Chondrocyte (in vitro differentiated cells): ENCODE measurements at places on chromosomes 6 and 20. TPM values are rescaled to one million over a fixed set of nuclear protein-coding genes. Genes with fewer than 3 reads are reported as not detected.

CNKSR3 gene
- total RNA-seq = 11.5 to 14.2 TPM (median 12.8 TPM) in 3 replicates

FKBP1C gene
- 0.44 to 0.82 TPM (median 0.75 TPM) in 3 replicates for total RNA-seq

SLC17A3 gene
- not detected in 3 replicates for total RNA-seq

CLVS2 gene
- total RNA-seq = not detected in 3 replicates

HAO1 gene
- total RNA-seq = not detected in 3 replicates

CCM2L gene
- not detected in 3 replicates for total RNA-seq

ZNF391 gene
- 4.1 to 5.0 TPM (median 4.5 TPM) in 3 replicates for total RNA-seq

FOXS1 gene
- total RNA-seq = 54.1 to 192 TPM (median 185 TPM) in 3 replicates

MUC22 gene
- total RNA-seq = not detected in 3 replicates

NKX2-2 gene
- total RNA-seq = not detected in 3 replicates

MYB gene
- total RNA-seq = 0.13 to 0.51 TPM (median 0.20 TPM) in 3 replicates

DNA sequence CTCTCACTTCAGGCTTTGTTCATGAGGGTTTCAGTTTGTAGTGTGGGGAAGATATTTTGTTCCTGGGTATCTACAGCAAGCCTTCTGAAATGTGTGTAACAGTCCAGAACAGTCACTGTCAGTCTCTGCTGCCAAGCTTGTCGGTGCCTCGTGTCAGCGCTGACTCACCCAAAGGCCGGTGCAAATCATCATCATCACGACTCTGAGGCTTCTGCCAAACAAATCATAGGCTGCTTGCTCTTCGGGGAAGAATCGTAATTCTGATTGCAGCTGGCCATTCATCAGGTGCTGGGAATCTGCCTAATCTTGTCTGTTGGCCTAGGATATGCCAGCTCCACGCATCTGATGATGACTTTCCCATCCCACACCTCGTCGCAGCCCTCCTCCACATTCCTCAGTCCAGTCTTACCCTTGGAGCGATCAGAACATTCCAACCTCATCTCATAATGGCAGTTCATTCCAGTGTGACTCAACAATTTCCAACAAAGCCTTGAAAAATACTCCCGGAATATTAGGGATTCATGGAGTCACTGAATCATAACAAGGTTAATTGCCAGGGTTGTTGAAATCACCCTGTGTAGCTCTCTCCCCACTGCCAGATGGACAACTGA, 40.9 kb downstream of the ALDH8A1 start:
- H3K4me1 ChIP-seq = peaks cover 43% of the 10 kb centered on the region
- no peak for DNase-seq
- H3K4me3 ChIP-seq = peak overlapping the region; percentile 62
- H3K27ac ChIP-seq = peak overlapping the region; percentile 98
- no peaks in the 10 kb centered on the region for H3K27me3 ChIP-seq
- H3K36me3 ChIP-seq = no peaks in the 10 kb centered on the region

DNA sequence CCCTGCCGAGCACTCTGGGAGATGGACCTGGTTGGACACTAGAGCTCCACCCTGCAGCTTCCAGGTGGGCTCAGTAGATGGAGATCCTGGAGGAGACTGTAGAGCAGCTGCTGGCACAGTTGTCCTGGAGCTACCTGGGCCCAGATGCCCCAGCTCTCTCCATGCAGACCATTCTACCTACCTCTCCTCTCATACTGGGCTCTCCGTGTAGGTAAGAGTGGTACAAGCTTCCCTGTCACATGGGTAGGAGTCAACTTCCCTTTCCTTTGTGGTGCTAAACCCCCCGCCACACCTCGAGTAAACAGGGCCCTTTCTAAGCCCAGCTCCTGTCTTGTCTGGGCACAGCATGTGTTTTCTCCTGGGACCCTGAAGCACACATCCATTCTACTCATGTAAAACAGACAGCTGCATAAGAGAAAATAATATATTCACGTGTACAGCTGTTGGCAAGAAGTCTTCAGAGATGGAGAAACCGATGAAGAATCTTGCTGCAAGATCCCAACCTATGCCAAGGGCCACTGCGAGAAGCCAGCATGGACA, 108.1 kb upstream of the DUSP22 start:
- no peaks in the 10 kb centered on the region for H3K4me1 ChIP-seq
- H3K4me3 ChIP-seq = no peak overlapping the region
- peaks cover 4% of the 10 kb centered on the region for H3K27me3 ChIP-seq

- H3K4me1 ChIP-seq = no peaks in the 10 kb centered on the region
- no peak for DNase-seq
- peaks cover 1% of the 10 kb centered on the region for H3K36me3 ChIP-seq
- H3K27me3 ChIP-seq = no peaks in the 10 kb centered on the region
- H3K27ac ChIP-seq = no peak overlapping the region
- H3K4me3 ChIP-seq = no peak overlapping the region
Observed at GRCh38 chr6:161817881-161818280, 544.0 kb upstream of the AGPAT4 start.

GRCh38 chr6:130778946-130779657, 48.1 kb upstream of the SMLR1 start:
- peak overlapping the region; percentile 50 for H3K27ac ChIP-seq
- peaks cover 34% of the 10 kb centered on the region for H3K4me1 ChIP-seq

- H3K27ac ChIP-seq = no peak overlapping the region
- no peak overlapping the region for H3K4me3 ChIP-seq
- peaks cover 1% of the 10 kb centered on the region for H3K27me3 ChIP-seq
- H3K36me3 ChIP-seq = peaks cover 4% of the 10 kb centered on the region
- DNase-seq = no peak
Observed at GRCh38 chr6:118391086-118391485, 157.0 kb upstream of the PLN start.

DNA sequence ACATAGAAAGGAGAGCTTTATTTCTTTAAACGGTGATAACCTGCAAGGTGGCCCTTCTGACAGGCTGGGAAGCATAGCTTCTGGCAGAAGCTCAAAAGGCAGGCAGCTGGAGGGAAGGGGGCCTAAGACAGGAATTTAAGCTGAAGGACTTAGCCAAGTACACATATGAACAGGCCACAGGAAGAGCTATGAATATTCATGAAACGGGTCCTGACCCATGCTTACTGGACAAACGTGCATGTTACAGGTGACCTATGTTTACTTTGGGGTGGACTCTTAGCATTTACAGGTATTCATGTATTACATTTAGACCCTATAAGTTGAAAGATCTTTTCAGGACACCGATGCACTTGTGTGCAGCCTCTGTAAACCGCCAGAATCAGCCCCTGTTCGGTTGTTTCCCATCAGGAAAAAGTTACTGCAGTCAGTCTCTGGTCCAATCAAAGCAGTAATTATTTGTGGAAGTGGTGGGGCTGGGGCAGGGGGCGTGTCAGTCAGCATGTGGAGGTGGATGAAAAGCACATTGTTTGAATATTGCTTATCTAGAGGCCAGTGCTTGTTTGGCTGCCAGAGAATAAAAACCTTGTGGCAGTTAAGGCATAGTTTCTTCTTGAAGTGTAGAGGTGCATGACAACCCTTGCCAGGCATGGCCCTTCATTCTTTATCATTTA, 2.9 kb upstream of the GZF1 start:
- H3K4me1 ChIP-seq = peaks cover 35% of the 10 kb centered on the region
- peaks cover 2% of the 10 kb centered on the region for H3K36me3 ChIP-seq
- no peaks in the 10 kb centered on the region for H3K27me3 ChIP-seq
- DNase-seq = no peak
- no peak overlapping the region for H3K4me3 ChIP-seq
- H3K27ac ChIP-seq = no peak overlapping the region

- peaks cover 2% of the 10 kb centered on the region for H3K4me1 ChIP-seq
- no peak for DNase-seq
- no peak overlapping the region for H3K4me3 ChIP-seq
- H3K27me3 ChIP-seq = peaks cover 15% of the 10 kb centered on the region
- no peaks in the 10 kb centered on the region for H3K36me3 ChIP-seq
- H3K27ac ChIP-seq = no peak overlapping the region
Observed at GRCh38 chr6:6179858-6180623, 140.4 kb downstream of the F13A1 start.

- H3K36me3 ChIP-seq = no peaks in the 10 kb centered on the region
- no peak for DNase-seq
- H3K27ac ChIP-seq = no peak overlapping the region
- peaks cover 17% of the 10 kb centered on the region for H3K27me3 ChIP-seq
- no peaks in the 10 kb centered on the region for H3K4me1 ChIP-seq
- H3K4me3 ChIP-seq = no peak overlapping the region
Observed at GRCh38 chr6:47335466-47335865, 25.8 kb upstream of the TNFRSF21 start.

- H3K4me1 ChIP-seq = peaks cover 25% of the 10 kb centered on the region
- no peak overlapping the region for H3K4me3 ChIP-seq
- no peak for DNase-seq
- H3K27me3 ChIP-seq = peaks cover 11% of the 10 kb centered on the region
Observed at GRCh38 chr6:165880686-165881085, 217.6 kb upstream of the PDE10A start.

DNA sequence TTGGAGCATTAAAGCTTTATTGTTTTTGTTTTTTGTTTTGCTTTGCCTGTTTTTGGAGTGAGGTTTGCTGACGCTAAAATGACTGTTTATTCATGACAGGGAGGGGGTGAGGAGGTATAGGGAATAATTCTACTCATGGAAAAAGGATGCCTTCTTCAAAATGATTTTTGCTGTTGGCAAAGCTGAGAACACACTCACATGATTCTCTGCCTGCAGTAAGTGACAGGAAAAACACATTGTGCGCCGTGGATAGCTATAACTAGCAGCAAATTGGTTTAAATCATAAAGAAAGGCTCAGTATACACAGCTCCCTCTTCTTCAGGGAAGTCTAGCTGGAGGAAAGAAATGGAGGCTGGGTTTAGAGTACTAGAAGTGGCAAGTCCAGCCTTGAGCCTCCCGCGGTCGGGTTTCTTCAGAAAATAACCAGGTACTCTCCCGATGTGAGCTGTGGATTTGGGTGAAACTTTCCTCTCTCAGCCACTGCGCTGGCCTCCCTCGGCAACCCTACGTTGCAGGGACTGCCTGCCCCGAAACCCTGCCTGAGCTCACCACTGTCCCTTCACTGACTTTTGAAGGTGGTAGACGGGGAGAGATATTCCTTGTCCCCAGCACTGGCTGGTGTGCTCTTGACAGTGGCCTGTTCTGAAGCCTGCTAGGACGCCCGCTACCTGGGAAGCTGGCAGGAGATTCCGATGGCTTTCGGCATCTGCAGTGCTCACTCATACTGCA, 278.2 kb downstream of the NRN1 start:
- H3K4me1 ChIP-seq = peaks cover 3% of the 10 kb centered on the region
- H3K27me3 ChIP-seq = no peaks in the 10 kb centered on the region
- H3K36me3 ChIP-seq = no peaks in the 10 kb centered on the region
- no peak overlapping the region for H3K27ac ChIP-seq
- DNase-seq = no peak

DNA sequence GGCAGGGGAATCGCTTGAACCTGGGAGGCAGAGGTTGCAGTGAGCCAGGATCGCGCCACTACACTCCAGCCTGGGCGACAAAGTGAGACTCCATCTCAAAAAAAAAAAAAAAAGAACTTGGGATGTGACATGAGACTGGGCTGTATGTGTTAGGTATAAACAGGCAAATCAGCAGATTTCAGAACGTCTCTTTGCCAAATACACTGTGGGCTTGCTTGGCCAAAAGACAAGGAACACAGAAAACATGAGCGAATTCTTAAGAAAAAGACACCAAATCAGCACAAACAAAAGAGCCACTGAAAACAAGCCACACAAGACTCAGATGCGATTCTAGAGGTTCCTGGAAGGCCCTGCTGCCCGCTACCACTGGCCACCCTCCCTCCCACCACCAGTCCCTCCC, 12.5 kb downstream of the ETV7 start:
- no peak overlapping the region for H3K27ac ChIP-seq
- H3K36me3 ChIP-seq = no peaks in the 10 kb centered on the region
- H3K4me1 ChIP-seq = peaks cover 7% of the 10 kb centered on the region
- no peak for DNase-seq
- peaks cover 13% of the 10 kb centered on the region for H3K27me3 ChIP-seq

DNA sequence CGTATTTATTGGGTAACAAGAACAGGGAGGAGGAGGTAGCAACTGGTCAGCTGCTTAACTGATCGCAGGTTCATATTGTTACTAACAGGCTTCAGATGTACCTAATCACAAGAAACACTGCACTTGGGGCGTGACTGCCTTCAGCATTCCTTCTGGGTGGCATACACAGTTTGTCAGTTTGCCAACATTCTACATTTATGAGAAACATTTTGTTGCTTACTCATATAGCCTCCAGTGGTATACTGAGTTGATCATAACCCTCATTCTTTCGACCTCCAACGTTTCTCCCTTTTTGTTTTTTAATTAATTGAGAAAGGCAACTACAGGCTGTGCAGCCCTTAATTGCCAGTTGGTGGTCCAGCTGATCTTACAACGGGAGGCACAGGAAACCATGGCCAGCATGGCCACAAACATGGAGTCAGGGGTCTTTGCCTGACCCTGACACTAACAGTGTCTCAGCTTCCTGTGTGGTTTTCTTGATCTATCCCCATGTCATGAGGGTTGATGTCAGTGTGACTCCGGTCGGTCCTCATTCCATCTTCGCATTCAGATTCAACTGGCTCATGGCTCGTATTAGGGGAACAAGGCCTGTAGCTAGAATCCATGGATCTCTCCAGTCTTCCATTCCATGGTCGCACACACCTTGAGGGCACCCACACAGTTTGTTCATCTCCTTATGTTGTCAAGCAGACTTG, 9.4 kb downstream of the EPB41L2 start:
- no peak for DNase-seq
- H3K27me3 ChIP-seq = no peaks in the 10 kb centered on the region
- H3K27ac ChIP-seq = no peak overlapping the region
- no peak overlapping the region for H3K4me3 ChIP-seq

DNA sequence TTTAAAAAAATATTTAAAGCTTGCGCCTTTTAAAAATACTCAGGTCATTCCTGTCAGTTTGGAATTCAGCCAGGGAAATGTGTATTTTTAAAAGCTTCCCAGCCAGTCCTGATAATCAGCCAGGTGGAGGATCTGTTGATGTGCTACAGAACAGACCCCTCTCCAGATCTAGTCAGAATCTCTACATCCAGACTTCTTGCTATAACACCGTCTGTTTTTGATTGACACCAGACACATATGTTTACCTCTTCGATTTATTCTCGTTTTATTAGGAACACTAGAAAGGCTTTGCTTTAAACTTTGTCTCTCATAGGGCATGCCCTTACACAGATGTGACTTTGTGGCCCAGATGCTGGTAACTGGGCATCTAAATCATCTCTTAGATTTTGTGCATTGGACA, 11.7 kb downstream of the PARD6B start:
- no peak overlapping the region for H3K4me3 ChIP-seq
- H3K36me3 ChIP-seq = no peaks in the 10 kb centered on the region
- H3K27ac ChIP-seq = no peak overlapping the region
- no peak for DNase-seq
- H3K27me3 ChIP-seq = no peaks in the 10 kb centered on the region

DNA sequence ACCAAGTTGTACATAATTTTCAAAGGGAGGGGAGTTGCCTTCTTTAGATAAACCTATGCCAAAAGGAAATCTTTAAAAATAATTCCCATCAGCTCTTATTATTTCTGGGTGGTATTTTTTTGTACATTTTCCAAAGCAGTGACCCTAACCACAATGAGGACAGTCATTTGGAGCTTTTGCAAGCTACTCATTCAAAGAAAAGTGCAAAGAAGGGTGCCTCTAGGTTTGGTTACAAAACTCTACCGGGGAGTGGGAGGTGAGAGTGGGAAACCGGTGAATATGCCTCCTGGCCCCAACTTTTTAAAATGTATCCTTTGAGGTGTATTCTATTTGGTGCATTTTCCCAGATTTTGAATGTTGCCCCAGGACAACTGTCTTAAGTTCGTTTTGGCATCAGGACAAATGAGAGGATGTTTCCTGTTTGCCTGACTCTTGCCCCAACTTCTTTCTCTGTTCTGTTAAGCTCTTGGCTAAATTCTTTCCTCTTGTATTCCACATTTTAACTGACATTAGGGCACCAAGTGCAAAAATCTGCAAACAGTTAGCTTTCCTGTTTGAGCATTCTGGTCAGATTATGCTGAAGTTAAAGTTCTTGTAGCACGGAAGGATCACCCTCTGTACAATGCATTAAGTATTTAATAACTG, 78.9 kb downstream of the SLX4IP start:
- peak overlapping the region; percentile 56 for H3K27ac ChIP-seq
- H3K4me3 ChIP-seq = no peak overlapping the region
- peaks cover 49% of the 10 kb centered on the region for H3K4me1 ChIP-seq
